ENCODE measurements at places on chromosomes 13 and 19. TPM values are rescaled to one million over a fixed set of nuclear protein-coding genes. Genes with fewer than 3 reads are reported as not detected.
A peak's percentile ranks its signal among the peaks of the same experiment; 100 is the strongest.

The EFNB2 gene
- 10.1 TPM for total RNA-seq

- DNase-seq = no peak
- no peak overlapping the region for H3K4me3 ChIP-seq
- H3K4me1 ChIP-seq = no peaks in the 10 kb centered on the region
- no peak overlapping the region for H3K27ac ChIP-seq
- no peaks in the 10 kb centered on the region for H3K36me3 ChIP-seq
Measured at GRCh38 chr13:106942563-106942962, 374.6 kb upstream of the ARGLU1 start.

The CYP4F3 gene
- not detected for total RNA-seq

GRCh38 chr13:102974317-102975087, 91.7 kb downstream of the SLC10A2 start:
- H3K4me3 ChIP-seq = no peak overlapping the region
- no peaks in the 10 kb centered on the region for H3K4me1 ChIP-seq
- no peak overlapping the region for H3K27ac ChIP-seq
- DNase-seq = no peak

GRCh38 chr13:27415116-27415515, 9.3 kb upstream of the GTF3A start:
- peak overlapping the region; percentile 40 for H3K27ac ChIP-seq
- H3K4me1 ChIP-seq = peaks cover 13% of the 10 kb centered on the region
- peaks cover 23% of the 10 kb centered on the region for H3K27me3 ChIP-seq
- DNase-seq = no peak
- H3K4me3 ChIP-seq = no peak overlapping the region

The ELOF1 gene
- 33.1 TPM for total RNA-seq

DNA sequence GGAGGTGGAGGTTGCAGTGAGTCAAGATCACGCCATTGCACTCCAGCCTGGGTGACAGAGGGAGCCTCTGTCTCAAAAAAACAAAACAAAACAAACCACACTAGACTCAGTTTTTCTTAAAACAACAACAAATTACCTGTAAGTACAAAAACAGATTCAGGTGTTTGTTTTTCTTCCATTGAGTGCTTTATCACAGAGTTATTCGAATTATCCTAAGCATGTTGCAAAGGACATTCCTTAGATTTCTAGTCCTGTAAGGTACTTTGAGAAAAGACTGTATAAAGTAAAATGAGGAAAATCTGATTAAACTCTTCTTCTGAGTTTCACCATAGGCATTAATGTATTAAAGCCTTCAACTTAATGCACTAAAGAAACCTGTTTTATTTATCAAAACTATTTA, 2.2 kb upstream of the EEF1AKMT1 start:
- DNase-seq = no peak
- H3K4me3 ChIP-seq = no peak overlapping the region
- H3K27ac ChIP-seq = no peak overlapping the region

Measured in left ventricle myocardium inferior (tissue), 1 donor.